ENCODE measurements at places on chromosomes 1 and 21.

GRCh38 chr1:205993068-205993467 lies 10.1 kb downstream of the RAB7B start:
- no peak for DNase-seq

GRCh38 chr1:225845571-225846259 lies 35.8 kb downstream of the EPHX1 start:
- peak; percentile 41 for DNase-seq

DNA sequence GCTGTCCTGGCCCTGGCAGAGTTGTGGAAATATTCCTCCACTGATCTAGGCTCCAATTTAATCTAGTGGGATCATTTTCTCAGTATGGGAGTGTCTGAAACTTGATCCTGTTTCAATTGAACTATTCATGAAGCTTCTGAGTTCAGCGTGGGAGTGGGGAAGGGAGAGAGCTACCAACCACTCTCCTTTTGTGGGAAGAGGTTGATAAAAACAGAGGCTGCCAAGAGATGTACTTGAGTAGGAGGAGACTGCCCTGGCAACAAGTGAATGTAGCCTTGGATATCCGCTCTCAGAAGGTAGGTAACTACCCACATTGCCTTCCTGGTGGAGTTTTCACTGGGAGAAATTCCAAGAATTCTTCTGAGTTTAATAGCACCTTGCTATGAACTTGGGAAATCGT lies at the start of gene CTXND2:
Gene CTXND2 (plus strand): TSS at position 119 of the 400 bp plus-strand sequence. CDS start 25,179 bp downstream, outside the sequence.
- no peak for DNase-seq

DNA sequence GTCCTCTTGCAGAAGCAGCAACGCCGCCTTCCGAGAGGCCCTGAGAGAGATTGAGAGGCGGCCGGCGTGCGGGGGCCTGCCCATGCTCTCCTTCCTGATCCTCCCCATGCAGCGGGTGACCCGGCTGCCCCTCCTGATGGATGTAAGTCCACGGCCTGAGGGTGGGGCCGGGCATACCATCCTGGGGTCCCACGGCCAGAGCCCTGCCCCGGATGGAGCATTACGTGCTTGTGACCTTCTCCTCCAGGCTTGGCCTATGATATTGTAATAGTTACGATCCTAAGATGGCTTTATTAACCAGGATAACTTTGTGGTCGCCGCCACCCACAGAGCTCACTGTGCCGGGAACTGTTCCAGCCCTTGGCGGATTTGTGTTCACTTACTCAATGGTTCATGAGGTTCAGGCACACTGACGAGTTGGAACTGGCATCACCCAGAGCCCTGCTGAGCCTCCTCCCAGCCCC lies 18.9 kb downstream of the ARHGEF16 start:
- DNase-seq: no peak

GRCh38 chr1:41073971-41074370 lies 52.4 kb upstream of the SLFNL1 start:
- no peak for DNase-seq

DNA sequence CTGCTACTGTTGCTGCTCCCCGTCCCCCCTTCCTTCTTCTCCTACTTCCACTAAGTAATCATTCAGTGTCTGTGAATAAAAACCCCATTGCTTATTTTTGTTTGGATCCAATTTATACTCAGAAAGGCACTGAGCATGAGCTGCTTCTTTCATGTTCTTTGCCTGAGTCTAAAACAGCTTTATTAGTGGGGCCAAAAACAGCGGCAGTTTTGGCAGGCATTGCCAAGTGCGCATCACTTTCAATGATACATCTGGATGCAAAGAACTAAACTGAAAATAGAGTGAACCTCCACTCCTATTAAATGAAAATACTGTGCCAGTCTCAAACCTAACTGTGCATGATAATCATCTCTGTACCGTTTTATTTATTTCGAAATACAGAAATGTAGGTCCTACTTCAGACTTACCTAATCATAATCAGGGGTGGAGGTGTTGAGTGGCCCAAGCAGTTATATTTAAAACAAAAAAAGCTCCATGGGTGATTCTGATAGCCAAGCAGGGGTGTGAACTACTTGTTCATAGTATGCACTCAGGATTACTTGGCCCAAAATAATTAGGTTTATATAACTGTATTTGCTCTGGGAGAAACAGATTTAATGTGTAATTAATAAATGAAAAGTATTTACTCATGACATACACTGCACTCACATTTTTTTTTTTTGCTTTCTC lies 48.4 kb downstream of the NEK7 start:
- DNase-seq: no peak

GRCh38 chr1:12076425-12077005 lies 13.4 kb downstream of the TNFRSF8 start:
- DNase-seq: no peak

DNA sequence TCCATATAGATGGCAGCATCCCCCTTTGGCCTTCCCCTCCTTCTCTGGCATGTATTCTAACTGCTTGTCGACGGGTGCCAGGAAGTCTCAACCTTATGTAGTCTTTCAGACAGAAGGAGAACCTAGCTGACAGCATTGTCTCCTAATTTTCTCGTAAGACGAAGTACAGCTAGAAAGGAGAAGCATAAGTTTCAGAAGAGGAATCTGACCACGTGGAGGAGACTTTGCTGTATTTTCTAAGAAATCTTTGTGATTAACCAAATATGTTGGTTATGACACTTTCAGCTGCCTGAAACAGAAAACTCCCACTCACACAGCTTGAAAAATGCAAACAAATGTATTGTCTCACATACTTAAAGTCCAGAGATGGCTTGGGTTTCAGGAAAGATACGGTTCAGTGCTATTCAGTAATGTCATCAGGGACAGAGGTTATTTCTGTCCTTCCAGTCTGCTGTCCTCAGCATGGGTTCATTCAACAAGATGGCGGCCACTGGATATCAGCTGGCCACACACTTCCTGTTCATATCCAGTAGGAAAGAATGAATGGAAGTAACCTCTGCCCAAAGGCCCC lies 109.5 kb upstream of the ZNF648 start:
- DNase-seq: no peak

GRCh38 chr1:180542113-180542837 lies 16.5 kb upstream of the OVAAL start:
- DNase-seq: no peak

DNA sequence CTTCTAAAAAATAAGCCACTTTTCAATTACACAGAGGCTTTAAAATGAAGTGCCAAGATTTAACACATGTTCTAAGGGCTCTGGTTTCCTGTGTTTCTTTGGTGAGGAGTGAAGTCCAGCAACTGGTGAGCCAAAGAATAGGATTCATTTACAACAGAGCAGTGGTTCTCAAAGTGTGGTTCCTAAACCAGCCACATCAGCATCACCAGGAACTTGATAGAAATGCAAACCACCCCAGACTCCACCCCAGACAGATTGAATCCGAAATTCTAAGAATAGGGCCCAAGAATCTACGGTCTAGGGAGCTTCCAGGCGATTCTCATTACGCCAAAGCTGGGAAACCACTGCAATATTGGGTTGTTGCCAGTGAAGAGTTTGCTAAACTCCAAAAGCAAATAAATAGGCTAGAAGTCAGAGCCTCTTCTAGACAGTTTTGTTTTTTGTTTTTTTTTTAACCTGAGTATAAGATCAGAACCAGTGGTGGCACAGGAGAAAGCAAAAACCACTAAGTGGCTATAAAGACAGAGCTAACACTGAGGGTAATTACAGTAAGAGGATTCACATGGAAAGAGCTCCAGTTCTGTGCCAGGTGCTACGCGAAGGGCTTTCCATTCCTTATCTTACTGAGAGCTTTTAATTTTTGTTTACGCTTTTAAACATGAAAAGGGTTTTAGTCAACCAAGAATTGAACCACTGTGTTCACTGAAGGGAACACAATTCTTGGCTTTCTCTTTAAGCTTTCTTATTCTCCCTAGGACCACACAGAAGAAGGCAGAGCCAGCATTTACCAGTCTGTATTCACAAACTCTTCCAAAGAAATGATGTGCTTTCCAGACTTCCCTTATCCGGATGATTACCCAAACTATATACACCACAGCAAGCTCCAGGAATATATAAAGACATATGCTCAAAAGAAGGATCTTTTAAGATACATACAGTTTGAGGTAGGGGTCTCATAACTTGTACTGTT lies 42.4 kb upstream of the FMO2 start:
- no peak for DNase-seq

DNA sequence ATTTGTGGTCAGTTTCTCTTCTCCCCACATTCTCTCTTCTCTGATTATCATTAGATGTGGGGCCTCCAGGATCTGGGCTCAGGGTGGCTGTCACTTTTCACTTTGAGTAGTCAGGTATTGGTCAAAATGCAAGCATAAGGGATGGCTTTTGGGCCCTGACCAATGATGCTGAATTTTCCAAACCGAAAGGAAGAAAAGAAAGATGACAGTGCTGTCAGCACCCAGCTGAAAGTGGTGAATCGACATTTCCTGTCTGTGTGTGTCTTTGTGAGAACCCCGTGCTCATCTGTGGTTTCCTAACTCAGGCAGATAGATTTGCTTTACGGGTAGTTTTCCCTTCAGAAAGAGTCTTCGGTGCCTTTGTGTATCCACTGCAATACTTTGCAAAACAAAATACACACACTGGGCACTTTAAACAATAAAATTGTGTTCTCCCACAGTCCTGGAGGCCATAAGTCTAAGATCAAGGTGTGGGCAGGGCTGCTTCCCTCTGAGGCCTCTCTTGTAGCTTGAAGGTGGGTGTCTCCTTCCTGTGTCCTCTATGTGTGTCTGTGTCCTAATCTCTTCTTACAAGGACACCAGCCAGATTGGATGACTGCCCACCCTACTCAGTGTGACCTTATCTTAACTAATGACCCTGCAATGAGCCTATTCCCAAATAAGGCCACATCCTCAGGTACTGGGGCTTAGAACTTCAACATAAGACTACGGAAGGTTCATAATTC lies 274.8 kb upstream of the AJAP1 start:
- no peak for DNase-seq

DNA sequence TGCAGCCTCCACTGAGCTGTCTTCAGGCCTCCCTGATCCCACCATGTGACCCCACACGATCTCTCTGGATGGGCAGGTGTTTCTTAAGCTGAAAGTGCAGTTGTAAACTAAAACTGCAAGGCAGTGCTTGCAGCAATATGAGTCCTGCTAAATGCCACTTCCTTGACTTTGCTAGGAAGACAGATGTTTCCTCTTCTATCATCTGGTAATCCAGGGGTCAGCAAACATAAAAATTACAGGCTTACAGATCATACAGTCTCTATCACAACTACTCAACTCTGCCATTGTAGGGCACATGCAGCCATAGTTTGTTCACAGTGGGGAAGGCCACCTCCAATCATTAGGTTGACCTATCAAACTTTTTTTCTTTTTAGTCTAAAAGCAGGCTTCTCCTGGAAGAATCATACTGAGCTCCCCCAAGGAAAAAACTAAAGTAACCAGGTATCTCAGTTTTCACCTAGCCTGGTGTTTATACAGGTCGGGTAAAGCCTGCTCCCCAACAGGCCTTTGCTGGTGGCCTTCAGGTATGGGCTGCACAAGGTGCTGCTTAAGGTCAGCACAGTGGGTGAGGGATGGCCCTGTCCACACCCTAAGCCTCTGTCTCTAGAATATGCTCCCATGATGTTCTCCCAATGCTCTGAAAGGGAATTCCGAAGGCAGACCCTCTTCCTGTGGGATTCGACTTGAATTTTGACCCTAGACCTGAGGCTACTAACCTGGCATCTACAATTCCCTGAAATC lies 10.8 kb downstream of the ABCA4 start:
- DNase-seq: no peak

- no peak for DNase-seq
Measured at GRCh38 chr21:44394733-44395132, 41.3 kb downstream of the TRPM2 start.

- no peak for DNase-seq
Measured at GRCh38 chr1:247104965-247105364, 809 bp upstream of the ZNF669 start.
